ENCODE measurements at places on chromosomes 6 and 20. TPM values are rescaled to one million over a fixed set of nuclear protein-coding genes. Genes with fewer than 3 reads are reported as not detected.

- DNase-seq: peak; percentile 17
- H3K4me1 ChIP-seq: no peaks in the 10 kb centered on the region
- no peaks in the 10 kb centered on the region for H3K27me3 ChIP-seq
- no peaks in the 10 kb centered on the region for H3K36me3 ChIP-seq
- no peak overlapping the region for H3K4me3 ChIP-seq
Observed at GRCh38 chr6:35558571-35558970, 45.9 kb upstream of the TULP1 start.

C6orf132 gene
- 0.03 TPM for total RNA-seq

DNA sequence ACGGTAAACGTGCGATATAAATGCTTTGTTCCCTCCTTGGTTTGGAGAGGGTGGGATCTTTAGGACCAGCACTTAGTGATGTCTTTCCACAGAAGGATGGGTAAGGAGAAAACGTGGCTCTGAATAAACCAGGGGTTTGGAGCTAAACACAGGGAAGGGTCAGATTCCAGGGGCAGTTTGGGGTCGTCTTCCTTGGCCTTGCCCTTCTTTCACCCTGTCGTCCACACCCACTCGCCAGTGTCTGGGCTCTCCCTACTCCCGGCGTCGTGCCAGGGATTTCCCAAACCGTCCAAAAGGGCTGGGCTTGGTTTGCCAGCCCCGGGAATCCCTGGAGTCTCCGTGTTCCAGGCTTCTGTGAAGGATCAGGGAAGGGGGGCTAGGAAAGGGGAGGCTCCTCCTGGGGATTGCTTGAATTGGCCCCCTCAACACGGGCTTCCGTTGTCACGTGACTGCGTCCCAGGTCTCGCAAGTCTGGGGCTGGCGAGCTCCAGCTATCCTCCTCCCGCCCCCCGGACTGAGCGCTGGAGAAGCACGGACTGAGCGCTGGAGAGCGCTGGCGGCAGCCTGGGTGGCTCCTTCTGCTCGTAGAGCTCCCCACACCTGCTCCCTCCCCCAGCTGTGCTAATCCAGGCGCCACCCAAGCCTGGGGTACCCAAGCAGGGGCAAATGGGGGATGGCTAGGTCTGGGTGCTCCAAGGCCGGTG is 9.4 kb upstream of the ARMC12 start:
- no peak for DNase-seq
- H3K4me3 ChIP-seq: peak overlapping the region; percentile 82

TRDN gene
- total RNA-seq: not detected

DNA sequence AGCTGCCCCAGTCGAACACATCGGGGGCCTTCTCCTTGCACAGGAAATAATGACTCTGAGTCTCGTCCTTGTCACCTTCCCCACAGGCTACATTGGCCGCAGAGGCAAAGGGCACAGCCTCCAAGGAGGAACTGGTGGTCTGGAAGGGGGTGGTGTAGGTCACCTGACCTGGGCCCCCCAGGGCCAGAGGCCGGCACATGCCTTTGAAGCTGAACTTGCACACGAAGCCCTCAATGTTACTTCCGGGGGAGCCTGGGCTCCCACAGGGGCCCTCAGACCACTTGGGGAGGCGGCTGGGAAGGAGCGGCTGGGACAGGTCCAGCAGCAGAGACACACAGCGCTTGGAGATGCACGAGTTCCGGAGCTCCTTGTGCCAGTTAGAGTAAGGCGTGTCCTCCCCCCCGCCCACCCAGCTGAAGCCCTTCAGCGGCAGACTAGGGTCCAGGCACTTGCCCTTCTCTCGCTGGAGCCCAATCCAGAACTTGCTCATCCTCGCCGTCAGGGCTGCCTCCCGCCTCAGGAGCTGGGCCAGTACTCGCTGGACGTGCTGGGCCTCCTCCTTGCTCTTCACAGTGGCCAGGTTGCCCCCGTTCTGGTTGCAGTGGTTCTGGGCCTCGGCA is 578 bp downstream of the CD93 start:
- H3K27me3 ChIP-seq: peaks cover 3% of the 10 kb centered on the region
- H3K4me3 ChIP-seq: no peak overlapping the region
- no peak overlapping the region for H3K27ac ChIP-seq
- no peaks in the 10 kb centered on the region for H3K36me3 ChIP-seq
- DNase-seq: no peak

DNA sequence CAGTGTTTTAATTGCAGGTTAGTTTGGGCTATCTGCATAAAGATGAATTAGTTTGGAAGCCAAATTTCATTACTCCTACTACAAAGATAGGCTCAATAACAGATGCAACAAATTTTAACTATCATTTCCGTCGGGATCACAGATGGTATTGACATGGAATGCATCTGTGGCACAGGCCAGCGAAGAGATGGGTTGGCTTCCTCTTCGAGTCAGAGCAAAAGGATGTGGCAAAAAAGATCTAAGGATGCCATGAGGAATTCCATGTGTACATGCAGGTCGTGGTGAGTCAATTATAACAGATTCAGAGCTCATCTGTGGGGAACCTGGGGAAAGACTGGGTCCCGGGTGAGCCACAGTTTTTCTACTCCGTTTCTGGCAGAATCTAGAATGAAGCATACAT is 83.0 kb upstream of the CITED2 start:
- no peaks in the 10 kb centered on the region for H3K36me3 ChIP-seq
- DNase-seq: no peak
- no peaks in the 10 kb centered on the region for H3K4me1 ChIP-seq
- H3K27ac ChIP-seq: no peak overlapping the region

LPA gene
- 2.8 TPM for total RNA-seq

- no peak for DNase-seq
- H3K27me3 ChIP-seq: peaks cover under 1% of the 10 kb centered on the region
- no peak overlapping the region for H3K27ac ChIP-seq
- H3K36me3 ChIP-seq: no peaks in the 10 kb centered on the region
Observed at GRCh38 chr6:154430481-154430919, 73.9 kb upstream of the IPCEF1 start.

GRCh38 chr6:44046516-44047178 is 80.6 kb downstream of the MRPL14 start:
- H3K27me3 ChIP-seq: no peaks in the 10 kb centered on the region
- no peak for DNase-seq
- no peak overlapping the region for H3K4me3 ChIP-seq
- peaks cover 13% of the 10 kb centered on the region for H3K4me1 ChIP-seq

FAM217A gene
- not detected for total RNA-seq

DNA sequence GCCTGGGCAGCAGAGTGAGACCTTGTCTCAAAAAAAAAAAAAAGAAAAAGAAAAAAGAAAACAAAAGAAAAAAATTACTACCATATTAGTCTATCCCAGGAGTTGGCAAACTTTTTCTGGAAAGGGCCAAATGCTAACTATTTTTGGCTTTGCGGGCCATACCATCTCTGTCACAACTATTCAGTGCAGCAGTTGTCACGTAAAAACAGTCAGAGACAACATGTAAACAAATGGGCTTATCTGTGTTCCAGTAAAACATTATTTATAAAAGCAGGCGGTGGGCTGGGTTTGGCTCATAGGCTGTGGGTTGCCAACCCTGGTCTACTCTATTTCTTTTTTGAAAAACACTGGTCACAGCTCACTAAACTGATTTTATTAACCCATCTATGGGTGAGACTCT is 53.4 kb downstream of the EYA2 start:
- no peaks in the 10 kb centered on the region for H3K27me3 ChIP-seq
- no peaks in the 10 kb centered on the region for H3K4me1 ChIP-seq
- no peak overlapping the region for H3K27ac ChIP-seq
- H3K36me3 ChIP-seq: no peaks in the 10 kb centered on the region

- no peak overlapping the region for H3K4me3 ChIP-seq
- no peaks in the 10 kb centered on the region for H3K4me1 ChIP-seq
- H3K36me3 ChIP-seq: no peaks in the 10 kb centered on the region
- no peak overlapping the region for H3K27ac ChIP-seq
- no peak for DNase-seq
- no peaks in the 10 kb centered on the region for H3K27me3 ChIP-seq
Observed at GRCh38 chr6:82006027-82006738, 241.4 kb downstream of the IBTK start.

GPX5 gene
- not detected for total RNA-seq

C20orf144 gene
- 0.11 TPM for total RNA-seq

GRCh38 chr20:63048516-63049190 is 41.9 kb upstream of the BHLHE23 start:
- H3K27ac ChIP-seq: no peak overlapping the region
- no peaks in the 10 kb centered on the region for H3K27me3 ChIP-seq
- DNase-seq: no peak
- no peak overlapping the region for H3K4me3 ChIP-seq
- peaks cover 2% of the 10 kb centered on the region for H3K4me1 ChIP-seq
- H3K36me3 ChIP-seq: no peaks in the 10 kb centered on the region

DNA sequence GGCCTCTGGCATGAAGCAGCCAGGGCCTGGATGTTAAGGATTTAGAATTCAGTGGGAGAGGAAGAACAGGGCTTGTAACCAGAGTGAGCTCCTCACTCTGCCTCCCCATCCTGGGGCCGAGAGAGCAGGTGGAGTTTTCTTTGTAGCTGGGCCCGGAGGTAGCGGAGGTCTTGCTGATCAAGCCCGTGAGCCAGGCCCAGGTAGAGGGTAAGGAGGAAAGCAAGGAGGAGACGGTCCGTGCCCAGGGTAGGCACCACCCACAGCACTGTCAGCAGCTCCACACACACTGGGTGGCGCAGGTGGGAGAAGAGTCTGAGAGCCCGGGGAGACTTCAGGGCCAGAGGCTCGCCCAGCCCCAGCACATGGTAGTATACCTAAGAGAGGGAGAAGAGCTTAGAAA is 2.1 kb upstream of the PPP1R18 start:
- no peak for DNase-seq
- peaks cover 15% of the 10 kb centered on the region for H3K4me1 ChIP-seq
- H3K27me3 ChIP-seq: no peaks in the 10 kb centered on the region
- H3K27ac ChIP-seq: peak overlapping the region; percentile 96

DNA sequence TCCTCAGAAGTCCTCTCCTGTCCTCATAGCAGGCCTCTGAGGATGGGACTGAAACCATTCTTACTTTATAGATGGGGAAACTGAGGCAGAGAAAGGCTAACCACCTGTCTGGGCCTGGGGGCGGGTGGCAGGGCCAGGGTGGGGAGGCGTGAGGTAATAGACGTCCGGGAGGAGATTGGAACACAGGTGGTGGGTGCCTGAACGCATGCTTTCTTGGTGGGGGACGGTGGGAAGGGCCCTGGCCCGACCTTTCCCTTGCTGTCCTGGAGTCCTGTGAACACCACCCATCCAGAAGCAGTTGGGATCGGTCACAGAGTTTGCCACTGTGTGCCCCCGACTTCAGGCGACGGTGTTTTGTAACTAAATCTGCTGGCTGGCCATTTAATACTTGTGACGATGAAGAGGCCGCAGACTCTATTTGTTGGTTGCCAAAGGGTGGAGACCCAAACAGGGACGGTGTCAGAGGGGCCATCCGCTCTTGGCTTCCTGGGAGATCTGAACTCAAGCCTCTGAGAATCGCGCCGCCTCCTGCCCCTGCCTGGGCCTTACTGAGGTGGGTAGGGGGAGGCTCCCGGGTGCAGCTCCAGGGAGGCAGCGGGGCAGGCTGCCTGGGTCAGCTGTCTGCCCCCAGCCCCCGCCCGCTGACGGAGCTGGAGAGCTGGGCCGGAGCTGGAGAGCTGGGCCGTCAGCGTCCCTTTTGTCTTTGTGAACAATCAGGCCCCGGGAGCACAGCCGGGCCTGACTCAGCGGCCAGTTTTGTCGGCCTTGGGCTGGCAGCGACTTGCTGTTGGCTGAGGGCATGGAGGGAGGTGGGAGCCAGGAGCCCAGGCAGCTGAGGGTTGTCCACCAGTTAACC is 4.1 kb downstream of the RBM38 start:
- peaks cover 63% of the 10 kb centered on the region for H3K4me1 ChIP-seq
- H3K36me3 ChIP-seq: peaks cover 13% of the 10 kb centered on the region
- H3K27me3 ChIP-seq: no peaks in the 10 kb centered on the region
- peak overlapping the region; percentile 94 for H3K4me3 ChIP-seq
- no peak overlapping the region for H3K27ac ChIP-seq

GRCh38 chr6:109360791-109361190 is 21.5 kb downstream of the CD164 start:
- peaks cover 39% of the 10 kb centered on the region for H3K36me3 ChIP-seq
- no peaks in the 10 kb centered on the region for H3K27me3 ChIP-seq
- no peaks in the 10 kb centered on the region for H3K4me1 ChIP-seq
- DNase-seq: no peak
- no peak overlapping the region for H3K27ac ChIP-seq

DNA sequence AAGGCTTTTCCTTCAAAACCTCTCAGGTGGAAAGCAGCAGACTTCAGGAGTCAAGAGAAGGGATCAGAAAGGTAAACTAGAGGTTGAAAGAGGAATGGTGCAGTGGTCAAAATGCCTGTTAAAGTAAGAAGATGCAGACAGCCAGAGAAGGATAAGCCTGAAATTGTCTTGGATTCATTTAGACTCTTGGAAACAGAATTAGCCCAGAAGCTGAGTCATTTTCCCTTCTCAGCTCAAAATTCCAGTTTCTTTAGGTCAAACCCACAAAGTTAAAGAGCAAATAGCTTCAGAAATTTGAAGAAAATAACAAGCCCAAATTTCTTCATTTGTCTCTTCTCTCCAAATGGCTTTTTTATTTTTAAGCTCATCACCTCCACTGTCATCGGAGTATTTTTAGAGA is 73.9 kb downstream of the DHX35 start:
- DNase-seq: no peak
- H3K4me1 ChIP-seq: no peaks in the 10 kb centered on the region
- no peaks in the 10 kb centered on the region for H3K27me3 ChIP-seq
- peaks cover 13% of the 10 kb centered on the region for H3K36me3 ChIP-seq
- H3K27ac ChIP-seq: no peak overlapping the region

PRSS35 gene
- total RNA-seq: not detected

BMP5 gene
- total RNA-seq: not detected

DNA sequence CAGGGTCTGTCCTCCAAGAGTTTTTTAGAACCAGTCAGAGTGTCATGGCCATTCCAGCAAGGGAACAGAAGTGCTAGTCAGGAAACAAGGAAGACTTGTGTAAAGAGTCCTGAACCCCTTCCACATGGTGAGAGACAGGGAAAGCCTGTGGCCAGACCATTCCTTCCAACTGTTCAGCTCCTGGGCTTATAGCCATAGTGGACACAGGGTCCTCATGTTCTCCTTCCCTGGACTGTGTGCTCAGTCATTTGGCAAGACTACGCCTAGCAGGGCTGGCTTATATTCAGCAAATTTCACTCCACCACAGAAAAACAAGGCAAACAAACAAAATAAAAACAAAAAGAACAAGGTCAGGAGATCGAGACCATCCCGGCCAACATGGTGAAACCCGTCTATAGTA is 60.5 kb downstream of the NRN1 start:
- no peaks in the 10 kb centered on the region for H3K36me3 ChIP-seq
- H3K4me3 ChIP-seq: no peak overlapping the region
- H3K4me1 ChIP-seq: no peaks in the 10 kb centered on the region
- H3K27ac ChIP-seq: no peak overlapping the region

- H3K36me3 ChIP-seq: peaks cover 4% of the 10 kb centered on the region
- no peak overlapping the region for H3K27ac ChIP-seq
- no peaks in the 10 kb centered on the region for H3K4me1 ChIP-seq
- no peak overlapping the region for H3K4me3 ChIP-seq
Observed at GRCh38 chr20:20658871-20659431, 53.5 kb downstream of the RALGAPA2 start.

TUBB gene
- total RNA-seq: 1,685 TPM

SLC29A1 gene
- total RNA-seq: 79.5 TPM

MCCD1 gene
- total RNA-seq: not detected

UBE2V1 gene
- total RNA-seq: 104 TPM

GRCh38 chr20:25054995-25055629 is 2.8 kb downstream of the ACSS1 start:
- no peaks in the 10 kb centered on the region for H3K36me3 ChIP-seq
- H3K4me1 ChIP-seq: peaks cover 55% of the 10 kb centered on the region
- no peaks in the 10 kb centered on the region for H3K27me3 ChIP-seq
- no peak overlapping the region for H3K27ac ChIP-seq

Measured in GM12878 (cell line).